ENCODE measurements at places on chromosomes 12 and 14.
A peak's percentile ranks its signal among the peaks of the same experiment; 100 is the strongest.

DNA sequence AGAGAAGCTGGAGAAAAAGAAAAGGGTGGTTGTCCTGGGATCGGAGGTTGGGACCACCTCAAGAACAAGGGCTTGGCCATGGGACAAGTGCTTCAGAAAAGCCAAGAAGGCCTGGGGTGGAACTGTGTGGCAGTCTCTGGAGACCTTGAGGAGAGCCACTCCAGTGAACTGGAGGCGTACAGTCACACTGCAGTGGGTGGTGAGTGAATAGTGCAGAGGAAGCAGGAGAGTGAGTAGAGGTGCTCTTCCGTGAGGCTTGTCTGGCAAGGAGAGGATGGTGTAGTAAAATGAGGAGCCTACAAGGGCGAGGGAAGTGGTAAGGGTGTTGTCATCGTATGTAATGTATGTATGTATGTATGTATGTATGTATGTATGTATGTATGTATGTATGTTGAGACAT, 20.9 kb downstream of the RASSF3 start:
- DNase-seq = no peak

DNA sequence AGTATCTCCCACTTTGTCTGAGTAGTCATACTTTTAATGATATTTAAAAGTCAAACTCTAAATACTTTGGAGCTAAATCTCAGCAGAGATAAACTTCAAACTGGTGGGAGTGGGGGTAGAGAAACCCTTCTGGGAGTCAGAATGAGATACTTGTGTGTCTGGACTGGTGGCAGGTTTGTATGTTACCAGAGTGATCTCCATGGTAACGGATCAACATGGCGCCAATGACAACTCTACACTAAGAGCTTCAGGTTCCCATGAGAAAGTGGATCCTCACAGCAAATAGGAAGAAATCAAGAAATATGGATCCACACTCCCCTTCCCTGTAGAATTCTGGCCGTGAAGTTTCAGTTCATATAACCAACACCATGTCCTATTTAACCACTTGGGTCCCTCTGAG, 121.9 kb downstream of the ETV6 start:
- no peak for DNase-seq

GRCh38 chr12:68487721-68488309, 122.9 kb upstream of the RAP1B start:
- DNase-seq = peak; percentile 10

DNA sequence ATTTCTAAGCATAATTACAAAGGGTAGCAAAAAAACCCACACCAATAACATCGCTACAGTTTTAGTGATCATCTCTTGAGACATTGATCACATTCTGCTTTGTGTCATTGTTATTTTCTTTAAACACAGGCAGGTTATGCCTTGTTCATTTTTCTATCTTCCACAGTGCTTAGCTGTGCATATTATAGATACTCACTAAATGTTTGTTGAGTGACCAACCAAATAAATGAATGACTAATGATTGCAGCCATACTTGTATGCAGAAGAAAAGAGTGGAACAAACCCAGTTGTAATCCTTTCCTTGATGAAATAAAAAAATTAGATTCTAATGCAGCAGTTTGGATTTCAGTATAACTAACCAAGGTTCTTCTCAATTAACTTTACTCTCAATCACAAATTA, 81.0 kb upstream of the RASSF8 start:
- DNase-seq = no peak

- DNase-seq = no peak
These were observed 58.2 kb upstream of the STRN3 start for GRCh38 chr14:31084385-31084784.

GRCh38 chr12:15962760-15963159, 51.6 kb downstream of the DERA start:
- DNase-seq = no peak

DNA sequence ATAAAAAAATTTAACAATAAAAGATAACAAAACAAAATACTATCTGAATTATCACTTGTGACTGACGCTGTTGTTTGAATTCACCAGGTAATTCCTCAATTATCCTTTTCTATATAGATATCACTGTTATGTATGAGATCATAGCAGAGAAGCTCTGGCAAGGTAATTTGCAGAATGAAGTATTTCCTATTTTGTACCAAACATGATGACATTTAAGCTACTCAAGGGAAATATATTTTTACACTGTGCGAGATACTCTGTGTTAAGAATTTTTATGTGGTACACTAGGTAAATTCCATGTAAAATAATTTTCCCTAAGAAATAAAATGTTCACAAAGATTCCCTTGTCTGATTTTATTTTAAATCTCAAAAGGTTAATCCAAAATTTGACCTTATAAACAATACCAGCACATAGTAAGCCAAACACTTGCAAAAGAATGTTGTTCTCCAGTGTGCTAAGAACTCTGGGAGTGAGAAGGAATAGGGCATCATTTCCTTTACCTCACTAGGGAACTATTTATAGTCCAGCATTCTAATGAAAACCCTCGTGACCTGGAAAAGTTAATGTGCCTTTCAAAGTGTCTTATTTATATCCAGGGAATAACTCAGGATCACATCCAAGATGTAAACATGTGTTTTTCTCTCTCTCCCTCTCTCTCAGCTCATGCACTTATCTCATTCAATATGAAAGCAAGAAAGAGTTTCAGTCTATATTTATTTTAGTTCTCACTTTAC, 115.2 kb upstream of the RAP1B start:
- DNase-seq = no peak

DNA sequence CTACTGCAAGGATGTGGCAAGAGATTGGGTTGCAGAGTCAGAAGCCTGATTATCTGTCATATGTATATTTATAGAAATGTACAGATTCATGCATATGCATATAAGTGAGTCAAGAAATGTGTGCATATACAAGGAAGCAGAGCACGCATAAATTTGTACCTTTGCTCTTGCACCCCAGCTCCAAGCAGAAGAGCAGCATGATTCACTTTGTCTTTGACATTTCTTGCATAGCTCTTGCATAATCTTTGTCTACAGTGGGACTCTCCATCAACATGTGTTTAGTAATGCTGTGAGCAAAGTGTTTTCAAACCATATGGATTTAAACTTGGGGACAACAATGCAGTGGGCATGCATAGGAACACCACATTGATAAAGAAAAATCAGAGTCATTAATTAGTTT, 330.7 kb upstream of the DCN start:
- no peak for DNase-seq

DNA sequence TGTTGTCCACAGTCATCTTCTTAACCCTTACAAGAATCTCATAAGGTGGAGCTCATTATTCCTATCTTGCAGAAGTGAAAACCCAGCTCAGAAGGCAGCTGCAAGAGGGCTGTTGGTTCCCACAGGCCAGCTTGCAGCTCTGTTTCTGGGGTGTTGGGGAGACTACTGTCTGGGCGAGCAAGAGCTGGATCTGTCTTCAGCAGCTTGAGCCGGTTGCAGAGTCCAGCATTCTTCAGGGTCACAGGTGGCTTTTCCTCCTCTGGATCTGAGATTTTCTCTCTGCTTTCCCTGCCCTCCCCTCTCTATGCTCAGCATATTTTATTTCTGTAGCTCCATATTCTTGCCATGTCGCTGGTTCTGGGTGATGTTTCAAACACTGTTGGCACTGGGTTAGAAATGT, 87.4 kb downstream of the PAPOLA start:
- no peak for DNase-seq

DNA sequence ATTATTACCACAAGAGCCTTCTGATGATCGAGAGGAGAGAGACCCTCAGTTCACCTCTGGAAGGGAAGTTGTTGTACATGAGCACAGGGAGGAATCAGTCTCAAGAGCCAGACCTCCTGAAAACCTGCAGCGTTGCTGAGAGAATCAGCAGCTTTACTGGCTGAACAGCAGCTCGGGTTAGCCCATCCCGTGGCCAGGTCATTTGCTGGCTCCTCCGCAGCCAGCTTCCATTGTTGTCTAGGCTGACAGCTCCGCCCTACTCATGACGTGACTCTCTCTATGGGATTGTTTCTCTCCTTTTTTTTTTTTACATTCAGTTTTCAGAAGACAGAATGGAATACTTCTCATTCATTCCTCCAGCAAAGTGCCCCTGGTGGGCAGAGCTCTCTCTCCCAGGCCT, 69.9 kb downstream of the TGFB3 start:
- peak; percentile 57 for DNase-seq

DNA sequence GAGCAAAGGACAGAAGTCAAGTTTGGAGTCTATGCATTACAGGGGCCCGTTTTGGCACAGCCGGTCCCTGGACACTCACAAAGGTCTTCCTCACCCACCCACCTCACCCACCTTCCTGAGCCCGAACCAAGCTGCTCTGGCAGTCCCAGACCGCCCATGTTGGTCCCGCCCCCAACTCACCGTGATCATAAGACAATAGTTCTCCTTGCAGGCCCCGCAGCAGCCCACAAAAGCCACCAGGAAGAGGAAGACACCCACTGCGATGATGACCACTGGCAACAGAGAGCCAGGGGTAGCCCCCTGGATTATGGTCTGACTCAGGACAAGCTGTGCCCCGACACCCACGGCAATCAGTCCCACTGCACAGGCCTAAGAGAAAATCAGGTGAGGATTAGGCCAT, 1.8 kb downstream of the CD63 start:
- DNase-seq = no peak

GRCh38 chr12:114784526-114784925, 100.6 kb upstream of the TBX3 start:
- DNase-seq = no peak

- no peak for DNase-seq
These were observed 20.1 kb upstream of the PLEKHG3 start for GRCh38 chr14:64684091-64684490.

GRCh38 chr14:54718046-54718445, 151.1 kb downstream of the SAMD4A start:
- no peak for DNase-seq

- no peak for DNase-seq
These were observed 3.6 kb downstream of the IFT43 start for GRCh38 chr14:75989134-75989533.

DNA sequence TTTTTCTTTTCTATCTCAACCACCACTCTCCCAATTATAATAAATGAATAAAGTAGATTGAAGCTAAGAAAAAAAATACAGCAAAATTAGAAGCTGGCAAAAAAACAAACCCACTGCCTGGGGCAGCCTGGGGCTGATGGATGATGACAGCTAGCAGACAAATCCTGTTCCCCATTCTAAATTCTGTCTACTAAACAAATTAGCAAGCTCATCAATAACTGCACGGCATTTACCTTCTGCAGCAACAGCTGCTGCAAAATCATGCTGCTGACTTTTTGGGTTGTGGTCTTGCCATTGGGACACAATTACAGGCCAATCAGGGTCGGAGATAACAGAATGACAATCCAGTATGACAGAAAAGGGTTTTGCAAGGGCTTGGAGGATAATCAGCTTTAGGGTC, 443.6 kb upstream of the SOX5 start:
- no peak for DNase-seq

DNA sequence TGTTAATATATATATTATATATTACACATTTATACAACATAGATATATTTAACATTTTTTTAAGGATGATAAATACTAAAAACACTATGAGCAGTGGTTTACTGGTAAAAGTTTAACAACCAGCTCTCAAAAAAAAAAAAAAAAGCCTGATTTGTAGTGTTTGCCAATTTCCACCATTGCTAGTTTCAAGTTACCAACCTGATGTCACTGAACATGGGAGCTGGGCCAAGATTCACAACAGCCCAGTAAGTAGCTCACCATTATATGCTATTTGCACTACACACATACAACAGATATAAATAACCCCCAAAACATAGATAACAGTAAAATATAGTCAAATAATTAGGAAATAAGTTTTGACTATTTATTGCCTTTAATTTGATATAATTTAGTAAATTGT, 28.9 kb upstream of the TMX1 start:
- no peak for DNase-seq

GRCh38 chr12:96347130-96347699, 53.0 kb downstream of the CDK17 start:
- no peak for DNase-seq

GRCh38 chr12:96194576-96194889, 358 bp downstream of the ELK3 start:
- DNase-seq = no peak

- no peak for DNase-seq
These were observed 18.9 kb upstream of the CRACR2A start for GRCh38 chr12:3771853-3772252.

DNA sequence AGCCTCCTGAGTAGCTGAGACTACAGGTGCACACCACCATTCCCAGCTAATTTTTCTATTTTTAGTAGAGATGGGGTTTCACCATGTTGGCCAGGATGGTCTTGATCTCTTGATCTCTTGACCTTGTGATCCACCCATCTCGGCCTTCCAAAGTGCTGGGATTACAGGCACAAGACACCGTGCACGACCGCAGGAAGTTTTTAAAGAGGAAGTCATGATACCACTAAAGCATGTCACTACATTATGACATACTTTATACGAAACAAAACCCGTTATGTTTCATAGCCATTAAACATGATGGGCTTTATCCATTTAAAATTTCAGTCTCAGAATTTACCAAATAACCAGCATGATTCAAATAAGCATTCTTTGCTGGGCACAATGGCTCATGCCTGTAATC, 83.8 kb upstream of the DUSP6 start:
- DNase-seq = no peak

- DNase-seq = peak; percentile 66
These were observed 147.6 kb downstream of the PAH start for GRCh38 chr12:102769323-102769916.

GRCh38 chr14:73743431-73743931, 29.3 kb upstream of the PNMA1 start:
- DNase-seq = no peak

GRCh38 chr12:26918321-26919215, 19.2 kb downstream of the INTS13 start:
- DNase-seq = no peak

DNA sequence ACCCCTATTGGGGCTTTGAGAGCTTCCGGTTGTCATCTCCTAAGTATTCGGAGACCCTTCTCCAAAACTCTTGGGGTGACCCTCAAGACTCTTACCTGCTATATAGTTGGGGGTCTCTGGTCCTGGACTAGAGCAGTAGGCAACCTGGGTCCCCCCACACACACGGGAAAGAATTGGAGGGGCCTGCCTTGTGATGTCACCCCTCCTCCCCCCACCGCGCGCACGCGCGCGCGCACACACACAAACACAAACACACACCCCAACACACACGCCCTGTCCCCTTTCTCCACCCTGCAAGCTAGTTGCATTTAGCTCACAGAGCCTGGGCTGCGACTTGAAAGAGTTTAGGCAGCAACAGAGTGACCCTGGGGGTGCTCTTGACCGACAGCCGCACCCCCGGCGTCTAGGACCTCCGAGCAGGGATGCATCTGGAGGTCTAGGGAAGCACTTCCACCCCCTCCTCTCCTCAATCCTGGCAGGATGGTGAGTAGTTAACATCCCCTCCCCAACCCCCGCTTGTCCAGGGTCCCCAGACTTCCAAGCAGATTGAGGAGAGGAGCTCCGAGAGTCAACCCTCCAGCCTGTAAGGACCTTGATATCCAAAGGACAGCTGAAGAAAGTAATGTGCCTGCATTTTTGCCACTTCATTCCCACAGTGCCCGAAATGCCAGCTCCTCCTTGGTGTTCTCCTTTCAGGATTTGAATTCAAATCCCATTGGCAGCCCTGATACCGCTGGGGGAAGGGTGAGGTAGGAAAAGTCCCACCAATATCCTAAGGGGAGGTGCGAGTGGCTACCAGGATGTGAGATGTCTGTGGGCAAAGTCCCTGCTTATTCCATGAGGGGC, 1.4 kb upstream of the DNAJC14 start:
- DNase-seq = peak; percentile 69
